Activated naive CD8-positive, alpha-beta T cell treated with anti-CD3 and anti-CD28 coated beads, Interleukin-2, amount 10 ng/mL, durations not matched to agents 7 days and 5 days (primary cell): ENCODE measurements at places on chromosomes 7 and 10. TPM values are rescaled to one million over a fixed set of nuclear protein-coding genes. Genes with fewer than 3 reads are reported as not detected.

GRCh38 chr7:142802301-142802700 is 31.5 kb downstream of the PRSS2 start:
- H3K36me3 ChIP-seq, result peaks cover 70% of the 10 kb centered on the region
- DNase-seq, result no peak
- peak overlapping the region; percentile 94 for H3K4me3 ChIP-seq
- H3K27ac ChIP-seq, result peak overlapping the region; percentile 99

DNA sequence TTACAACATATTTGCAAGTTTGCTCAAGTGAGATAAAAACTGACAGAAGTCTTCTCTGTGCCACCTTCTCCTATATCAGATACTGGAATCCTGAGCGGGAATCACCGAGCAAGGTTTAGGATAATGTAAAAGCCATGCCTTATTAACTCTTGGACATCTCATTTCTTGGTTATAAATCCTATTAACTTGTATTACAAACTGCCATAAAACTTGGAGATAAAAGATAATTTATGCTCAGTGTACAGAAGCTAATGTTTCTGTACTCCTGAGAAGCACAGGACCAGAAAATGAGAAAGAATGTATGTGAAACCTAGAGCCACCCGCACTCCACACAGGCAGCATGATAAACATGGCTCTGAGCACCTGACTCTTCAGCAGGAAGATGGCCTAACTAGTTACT is 181.2 kb upstream of the NOBOX start:
- H3K27ac ChIP-seq, result no peak overlapping the region
- H3K27me3 ChIP-seq, result no peaks in the 10 kb centered on the region
- no peak for DNase-seq
- no peak overlapping the region for H3K4me3 ChIP-seq
- H3K36me3 ChIP-seq, result no peaks in the 10 kb centered on the region

- peaks cover 4% of the 10 kb centered on the region for H3K4me1 ChIP-seq
- H3K4me3 ChIP-seq, result no peak overlapping the region
- DNase-seq, result no peak
- peaks cover 3% of the 10 kb centered on the region for H3K36me3 ChIP-seq
- peaks cover 6% of the 10 kb centered on the region for H3K27me3 ChIP-seq
Observed at GRCh38 chr10:46052057-46052790, 6.2 kb upstream of the MSMB start.

DNA sequence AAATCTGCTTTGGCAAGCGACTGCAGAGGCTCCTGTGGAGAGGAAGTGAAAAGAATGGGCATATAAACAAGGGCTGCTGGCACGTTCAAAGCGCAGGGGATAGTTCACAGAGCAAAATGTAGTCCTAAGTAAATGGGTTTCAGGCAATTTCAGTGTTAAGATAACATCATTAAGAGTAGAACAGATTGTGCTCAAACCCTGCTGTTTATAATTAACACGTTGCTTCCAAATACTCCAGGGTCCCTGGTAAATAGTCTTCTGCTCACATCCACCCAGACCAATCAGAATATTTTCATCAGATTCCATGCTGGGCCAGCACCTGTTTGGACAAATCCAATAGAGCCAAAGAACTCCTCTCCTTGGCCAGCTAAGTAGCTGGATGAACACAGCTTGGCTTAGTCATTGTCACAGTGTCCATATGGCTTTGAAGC is 81.4 kb downstream of the ORC5 start:
- peaks cover 40% of the 10 kb centered on the region for H3K36me3 ChIP-seq
- no peaks in the 10 kb centered on the region for H3K4me1 ChIP-seq
- DNase-seq, result no peak
- H3K27ac ChIP-seq, result no peak overlapping the region
- H3K27me3 ChIP-seq, result no peaks in the 10 kb centered on the region
- no peak overlapping the region for H3K4me3 ChIP-seq

DNA sequence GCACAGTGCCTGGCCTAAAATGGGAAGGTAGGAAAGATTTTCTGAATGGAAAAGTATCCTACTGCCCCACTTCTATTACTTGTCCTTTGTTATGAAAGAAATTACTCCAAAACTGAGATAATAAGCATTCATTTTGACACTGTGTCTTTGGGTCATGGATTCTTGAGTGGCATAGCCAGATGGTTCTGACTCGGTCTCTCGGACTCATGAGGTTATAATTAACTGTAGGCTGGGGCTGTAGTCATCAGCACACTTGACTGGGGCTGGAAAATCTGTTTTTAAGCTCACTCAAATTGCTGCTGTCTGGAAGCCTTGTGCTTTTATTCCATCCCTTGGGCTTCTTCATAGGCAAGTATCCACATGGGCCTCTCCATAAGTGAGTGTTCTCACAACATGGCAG is 160.5 kb downstream of the VTI1A start:
- no peak overlapping the region for H3K27ac ChIP-seq
- H3K36me3 ChIP-seq, result peaks cover 8% of the 10 kb centered on the region

GRCh38 chr7:151291206-151291605 is 42.7 kb upstream of the SMARCD3 start:
- no peak overlapping the region for H3K4me3 ChIP-seq
- no peak overlapping the region for H3K27ac ChIP-seq
- H3K27me3 ChIP-seq, result peaks cover 19% of the 10 kb centered on the region
- DNase-seq, result no peak

DNA sequence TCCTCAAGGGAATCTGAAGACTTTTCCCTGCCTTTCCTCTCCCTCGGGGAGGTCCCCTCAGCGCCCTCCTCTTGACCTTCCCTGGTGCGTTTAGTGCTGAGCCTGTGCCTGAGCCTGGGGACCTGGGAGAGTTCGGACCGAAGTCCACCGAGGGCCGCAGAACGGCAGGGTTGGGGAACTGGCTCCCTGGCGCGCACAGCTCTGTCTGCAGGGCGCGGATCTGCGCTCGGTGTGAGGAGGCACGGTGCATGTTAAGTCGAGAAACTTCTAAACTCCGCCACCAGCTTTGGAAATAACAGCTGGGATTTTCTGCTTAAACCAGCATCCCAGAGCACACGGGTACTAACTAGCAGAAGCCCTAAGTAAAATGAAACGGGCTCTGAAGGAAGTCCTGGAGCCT is 44.2 kb upstream of the SLC29A4 start:
- DNase-seq, result no peak
- H3K27me3 ChIP-seq, result peaks cover 39% of the 10 kb centered on the region
- H3K4me1 ChIP-seq, result peaks cover 22% of the 10 kb centered on the region
- no peaks in the 10 kb centered on the region for H3K36me3 ChIP-seq
- no peak overlapping the region for H3K4me3 ChIP-seq

GRCh38 chr7:28301148-28301641 is 111.1 kb upstream of the CREB5 start:
- peaks cover 8% of the 10 kb centered on the region for H3K27me3 ChIP-seq
- no peak for DNase-seq
- H3K27ac ChIP-seq, result no peak overlapping the region
- no peaks in the 10 kb centered on the region for H3K4me1 ChIP-seq

- no peaks in the 10 kb centered on the region for H3K36me3 ChIP-seq
- no peak for DNase-seq
- H3K4me3 ChIP-seq, result no peak overlapping the region
Observed at GRCh38 chr10:17352583-17352982, 101.8 kb downstream of the ST8SIA6 start.

GRCh38 chr7:132779164-132779563 is 202.9 kb upstream of the PLXNA4 start:
- H3K4me3 ChIP-seq, result no peak overlapping the region
- no peaks in the 10 kb centered on the region for H3K27me3 ChIP-seq
- H3K36me3 ChIP-seq, result peaks cover 3% of the 10 kb centered on the region
- H3K4me1 ChIP-seq, result peaks cover 8% of the 10 kb centered on the region
- no peak overlapping the region for H3K27ac ChIP-seq

DNA sequence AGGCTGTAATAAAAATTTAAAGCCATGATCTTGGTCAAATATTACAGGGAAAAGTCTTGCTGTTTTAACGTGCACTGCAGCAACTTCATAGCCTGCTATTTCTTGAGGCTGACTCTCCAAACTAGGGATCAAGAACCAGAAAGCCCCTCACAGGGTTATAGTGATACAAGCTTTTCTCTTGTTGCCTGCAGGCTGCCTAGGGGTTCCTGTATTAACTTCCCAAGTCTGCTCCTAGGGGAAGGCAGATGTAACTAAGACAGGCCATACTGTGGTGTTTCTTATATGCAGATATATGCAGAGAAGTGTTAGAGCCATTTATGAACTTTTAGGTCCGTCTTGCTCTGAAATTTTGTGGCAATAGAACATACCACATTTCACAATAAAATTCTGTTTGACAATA is 175.7 kb downstream of the FOXP2 start:
- H3K36me3 ChIP-seq, result no peaks in the 10 kb centered on the region
- H3K4me3 ChIP-seq, result no peak overlapping the region
- H3K27me3 ChIP-seq, result no peaks in the 10 kb centered on the region
- no peak overlapping the region for H3K27ac ChIP-seq
- no peaks in the 10 kb centered on the region for H3K4me1 ChIP-seq

- DNase-seq, result no peak
- H3K4me1 ChIP-seq, result no peaks in the 10 kb centered on the region
- H3K36me3 ChIP-seq, result no peaks in the 10 kb centered on the region
- no peak overlapping the region for H3K27ac ChIP-seq
- H3K4me3 ChIP-seq, result no peak overlapping the region
Observed at GRCh38 chr7:105638902-105639495, 57.7 kb upstream of the EFCAB10 start.

DNA sequence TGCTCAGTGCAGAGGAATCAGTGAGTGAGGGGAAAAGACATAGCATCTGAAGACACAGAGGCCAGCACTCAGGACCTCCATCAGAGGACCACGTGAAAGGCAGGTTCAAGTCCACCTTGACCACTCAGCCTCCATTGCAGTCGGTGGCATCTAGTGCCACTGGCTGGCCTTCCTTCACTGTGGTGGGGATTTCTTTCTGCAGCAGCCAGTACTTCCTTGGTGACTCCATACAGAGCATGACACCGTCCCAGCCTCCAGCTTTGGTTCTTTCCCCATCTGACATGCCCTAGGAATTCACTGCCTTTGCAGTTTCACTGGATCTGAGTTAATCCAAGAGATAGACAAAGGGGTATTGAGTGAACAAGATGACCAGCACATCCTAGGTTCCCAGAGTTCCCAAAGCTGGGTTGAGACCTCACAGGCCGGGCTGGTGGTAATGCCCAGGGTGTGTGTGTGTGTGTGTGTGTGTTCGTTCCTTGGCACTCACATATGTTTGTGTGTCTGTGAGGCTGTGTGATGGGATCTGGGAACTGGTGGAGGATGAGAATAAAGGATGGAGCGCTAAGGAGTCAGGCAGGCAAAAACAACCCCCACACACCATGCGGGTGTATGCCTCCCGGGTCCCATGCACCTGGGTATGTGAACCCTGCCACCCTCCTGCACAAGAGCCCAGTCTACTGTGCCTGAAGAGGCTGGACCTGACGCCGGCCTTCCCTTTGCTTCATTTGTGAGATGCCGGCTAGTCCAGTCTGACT is 57.8 kb downstream of the SYPL1 start:
- H3K27ac ChIP-seq, result no peak overlapping the region
- H3K4me1 ChIP-seq, result peaks cover 21% of the 10 kb centered on the region
- peaks cover 14% of the 10 kb centered on the region for H3K27me3 ChIP-seq
- no peak overlapping the region for H3K4me3 ChIP-seq
- DNase-seq, result no peak
- H3K36me3 ChIP-seq, result no peaks in the 10 kb centered on the region

DNA sequence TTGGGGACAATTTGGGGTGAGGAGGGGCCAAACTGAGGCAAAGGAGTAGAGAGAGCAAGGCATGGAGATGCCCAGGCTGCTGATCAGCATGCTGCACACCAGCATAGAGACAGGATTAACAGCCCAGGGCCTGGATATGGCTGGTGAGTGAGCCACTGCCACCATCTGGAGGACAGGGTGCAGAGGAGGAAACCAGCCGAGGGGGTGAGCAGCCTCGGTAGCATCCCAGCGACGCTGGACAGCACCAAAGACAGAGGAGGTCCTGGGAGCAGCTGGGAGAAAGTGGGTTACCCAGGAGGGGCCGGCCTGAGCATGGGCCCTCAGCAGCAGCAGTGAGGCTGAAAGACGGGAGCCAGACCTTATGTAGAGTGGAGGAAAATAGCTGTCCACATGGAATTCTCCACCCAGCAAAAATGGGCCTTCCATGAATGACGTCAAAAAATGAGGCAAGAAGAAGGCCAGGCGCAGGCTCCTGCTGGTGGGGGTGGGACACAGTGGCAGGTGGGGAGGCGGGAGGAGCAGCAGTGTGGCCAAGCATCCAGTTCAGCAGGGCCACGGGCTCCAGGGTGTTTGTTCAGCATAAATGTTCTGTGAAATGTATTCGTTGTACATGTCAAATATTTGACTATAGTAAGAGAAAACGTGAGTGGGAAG is 16.7 kb downstream of the RET start:
- no peaks in the 10 kb centered on the region for H3K4me1 ChIP-seq
- no peak overlapping the region for H3K27ac ChIP-seq
- peaks cover 13% of the 10 kb centered on the region for H3K27me3 ChIP-seq
- no peaks in the 10 kb centered on the region for H3K36me3 ChIP-seq
- no peak overlapping the region for H3K4me3 ChIP-seq

Gene RADIL
- 0.17 TPM for total RNA-seq

Gene GIMAP1
- 43.0 TPM for total RNA-seq

Gene CCZ1B
- 87.4 TPM for total RNA-seq

Gene RSPH10B2
- 0.14 TPM for total RNA-seq
